ENCODE measurements at places on chromosomes 7 and 10.
A peak's percentile ranks its signal among the peaks of the same experiment; 100 is the strongest.

DNA sequence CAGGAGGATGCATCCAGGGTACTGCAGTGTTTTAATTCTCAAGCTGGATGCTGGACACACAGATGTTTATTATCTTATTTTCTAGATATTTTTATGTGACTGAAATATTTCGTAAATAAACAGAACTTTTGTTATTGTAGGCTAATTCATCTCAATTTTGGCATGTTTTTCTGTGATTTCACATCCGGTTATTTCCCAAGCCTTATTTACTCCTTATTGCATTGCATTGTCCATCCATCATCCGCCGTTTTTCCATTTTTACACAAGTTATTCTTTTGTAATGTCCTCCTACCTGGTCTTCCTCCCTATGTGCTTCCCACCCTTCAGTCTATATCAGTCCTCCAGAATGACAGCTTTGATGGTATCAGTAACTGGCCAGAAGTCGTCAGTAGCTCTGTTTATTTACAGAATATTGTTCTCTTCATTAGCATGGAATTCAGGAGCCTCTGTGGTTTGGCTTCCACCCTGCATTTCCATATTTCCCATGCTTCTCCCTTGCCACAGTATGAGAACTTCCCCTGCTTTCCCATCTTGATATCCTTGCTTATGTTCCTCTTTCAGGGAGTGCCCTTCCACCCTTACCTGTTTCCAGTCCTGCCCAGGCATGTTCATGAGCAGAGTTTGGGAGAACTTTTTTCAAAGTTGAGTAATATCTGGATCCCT is 16.1 kb downstream of the GNAI1 start:
- DNase-seq: no peak

- no peak for DNase-seq
These were observed 76.8 kb downstream of the MKI67 start for GRCh38 chr10:128049226-128050120.

- peak; percentile 9 for DNase-seq
These were observed 8.0 kb downstream of the RSU1 start for GRCh38 chr10:16809074-16809718.

DNA sequence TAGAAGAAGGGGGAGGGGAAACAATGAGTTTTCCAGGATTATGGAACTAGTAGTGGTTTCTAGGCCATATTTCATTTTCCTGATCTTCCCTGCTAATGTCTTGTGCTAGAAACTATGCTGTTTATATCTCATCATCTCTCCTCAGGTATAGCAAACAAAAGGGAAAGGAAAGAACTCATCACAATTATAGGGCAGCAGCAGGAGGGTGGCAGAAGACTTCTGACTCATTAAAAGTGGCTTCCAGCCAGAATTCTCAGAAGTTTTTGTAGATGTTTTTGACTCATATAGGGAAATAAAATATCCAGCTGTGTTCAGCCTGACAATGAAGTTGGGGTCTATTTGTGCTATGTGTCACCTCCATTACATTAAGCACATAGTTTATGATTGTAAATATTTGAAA is 6.5 kb downstream of the AHR start:
- no peak for DNase-seq

GRCh38 chr7:155591055-155591775 is 44.9 kb upstream of the CNPY1 start:
- no peak for DNase-seq

DNA sequence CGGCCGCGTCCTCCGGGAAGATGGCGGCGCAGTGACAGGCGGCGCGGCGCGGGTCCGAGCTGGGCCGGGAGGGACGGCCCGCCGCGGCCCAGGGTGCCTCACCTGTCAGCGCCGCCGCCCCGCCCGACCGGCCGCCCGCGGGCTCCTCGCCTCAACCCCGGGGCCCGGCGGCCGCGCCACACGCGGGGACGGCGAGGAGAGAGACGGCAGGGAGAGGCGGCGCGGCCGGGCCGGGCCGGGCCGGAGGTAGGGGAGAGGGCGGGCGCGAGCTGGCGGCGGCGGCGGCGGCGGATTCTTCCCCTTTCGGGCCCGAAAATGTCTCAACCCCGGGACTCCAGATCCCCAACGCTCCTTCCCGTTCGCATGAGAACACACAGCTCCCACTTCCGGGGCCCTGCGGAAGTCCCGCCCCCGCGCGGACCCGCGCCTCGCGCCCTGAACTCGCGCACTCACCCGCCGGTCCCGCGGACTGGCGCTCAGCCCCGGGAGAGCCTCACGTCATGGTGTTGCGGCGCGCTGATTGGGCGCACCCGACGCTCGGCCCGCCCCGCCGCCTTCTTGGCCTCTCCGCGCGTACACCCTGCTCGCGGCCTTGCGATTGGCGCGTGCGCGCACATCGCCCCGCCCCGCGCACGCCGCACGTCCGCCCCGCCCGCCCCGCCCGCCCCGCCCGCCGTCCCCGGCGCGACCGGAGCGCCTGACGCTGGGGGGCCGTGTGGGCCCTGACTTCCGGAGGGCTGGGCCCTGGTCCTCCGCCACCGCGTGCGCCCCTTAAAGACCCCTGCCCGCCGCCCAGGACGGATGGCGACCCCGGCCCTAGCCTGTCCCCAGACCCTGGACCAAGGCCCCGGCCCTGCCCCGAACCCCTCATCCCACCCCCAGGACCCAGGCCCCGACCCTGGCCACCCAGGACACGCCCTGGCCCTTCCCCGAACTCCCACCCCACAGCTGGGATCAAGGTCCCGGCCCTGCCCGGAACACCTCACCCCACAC is at the start of gene LARP4B:
LARP4B (minus strand) TSS at position 380 of the 993 bp plus-strand sequence. CDS start 45,984 bp downstream, outside the sequence.
- DNase-seq: peak; percentile 75

- DNase-seq: no peak
These were observed 459 bp upstream of the FEZF1 start for GRCh38 chr7:122304996-122305421.

GRCh38 chr10:25696013-25696708 is 237.9 kb upstream of the MYO3A start:
- DNase-seq: no peak

DNA sequence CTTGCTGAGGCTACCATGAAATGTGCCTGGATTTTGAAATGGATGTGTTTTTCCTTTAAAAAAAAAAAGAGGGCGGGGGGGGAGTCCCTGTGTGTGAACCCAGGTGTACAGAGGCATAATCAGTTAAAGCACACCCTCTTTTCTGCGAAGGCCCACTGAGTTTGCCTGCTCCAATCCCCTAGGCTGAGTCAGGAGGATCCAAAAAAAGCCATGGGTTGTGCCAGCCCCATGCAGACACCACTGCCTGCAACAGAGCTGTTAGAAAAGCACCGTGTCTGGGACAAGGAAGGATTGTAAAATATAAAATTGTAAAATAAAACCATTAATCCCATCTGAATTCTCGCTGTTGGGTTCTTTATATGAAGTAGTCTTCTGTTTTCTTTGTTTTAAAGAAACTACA is 217.9 kb downstream of the ADAM12 start:
- DNase-seq: no peak

DNA sequence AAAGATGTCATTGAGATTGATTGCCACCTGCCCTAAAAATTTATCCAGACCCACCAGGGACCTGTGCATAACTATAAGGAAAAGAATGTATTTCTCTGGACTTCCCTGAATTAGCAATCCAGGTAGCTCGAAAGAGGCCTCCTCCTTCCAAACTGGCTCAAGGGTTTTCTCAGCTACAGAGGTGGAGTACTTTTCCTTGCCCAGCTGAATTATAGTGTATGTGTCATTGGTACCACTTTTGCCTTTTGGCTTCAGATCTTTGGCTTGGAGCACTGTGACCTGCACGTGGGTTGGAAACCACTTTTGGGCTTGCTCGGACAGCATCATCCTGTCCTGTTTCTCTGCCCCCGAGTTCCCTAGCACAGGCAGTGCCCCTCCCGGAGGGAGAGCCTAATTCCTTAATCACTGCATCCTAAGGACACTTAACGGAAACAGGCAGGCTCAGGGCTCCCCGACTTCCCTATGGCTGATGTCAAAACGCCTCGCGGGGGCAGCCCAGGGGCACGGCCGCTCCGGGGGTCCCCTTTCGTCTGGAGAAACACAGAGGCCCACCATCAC is 825 bp downstream of the RAB11FIP2 start:
- peak; percentile 10 for DNase-seq

DNA sequence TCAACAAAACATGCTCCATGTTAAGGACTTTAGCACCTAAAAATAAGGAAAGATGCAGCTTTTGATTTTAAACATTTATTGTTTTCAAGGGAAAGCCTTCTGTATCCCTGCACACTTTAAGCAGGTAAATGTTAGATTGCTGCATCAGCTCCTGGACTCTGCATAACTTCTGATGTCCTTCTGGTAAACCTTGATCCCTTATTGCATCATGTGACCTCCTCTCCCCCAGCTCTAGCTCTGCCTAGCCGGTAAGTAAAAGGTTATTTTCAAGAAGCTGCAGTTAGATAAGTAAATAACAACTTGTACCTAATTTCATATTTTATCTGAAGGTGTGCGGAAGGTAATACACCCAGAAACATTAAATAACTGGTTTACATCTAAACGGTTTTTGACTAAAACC is 37.5 kb downstream of the PDK4 start:
- DNase-seq: no peak

- no peak for DNase-seq
These were observed 106.8 kb upstream of the FGL2 start for GRCh38 chr7:77306231-77307067.

GRCh38 chr7:44244282-44244681 is 43.5 kb downstream of the YKT6 start:
- DNase-seq: no peak

DNA sequence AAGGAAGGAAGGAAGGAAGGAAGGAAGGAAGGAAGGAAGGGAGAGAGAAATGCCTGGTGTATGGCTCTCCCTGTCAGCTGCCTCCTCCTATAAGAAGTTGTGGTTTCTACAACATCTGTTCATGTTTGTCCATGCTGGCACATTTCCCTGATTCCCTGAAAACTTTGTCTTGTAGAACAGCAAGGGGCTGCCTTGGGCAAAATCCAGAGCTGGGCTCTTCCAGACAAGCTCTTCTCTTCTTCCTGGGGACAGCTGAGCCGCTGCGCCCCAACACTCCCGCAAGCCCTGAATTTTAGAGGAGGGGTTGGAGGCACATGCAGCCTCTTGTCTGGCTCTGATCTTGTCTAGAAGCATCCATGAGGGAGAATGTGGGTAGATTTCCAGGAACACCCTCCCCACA is 282.0 kb upstream of the ADARB2 start:
- DNase-seq: no peak

GRCh38 chr10:79166312-79166721 is 97.6 kb downstream of the ZMIZ1 start:
- DNase-seq: no peak

DNA sequence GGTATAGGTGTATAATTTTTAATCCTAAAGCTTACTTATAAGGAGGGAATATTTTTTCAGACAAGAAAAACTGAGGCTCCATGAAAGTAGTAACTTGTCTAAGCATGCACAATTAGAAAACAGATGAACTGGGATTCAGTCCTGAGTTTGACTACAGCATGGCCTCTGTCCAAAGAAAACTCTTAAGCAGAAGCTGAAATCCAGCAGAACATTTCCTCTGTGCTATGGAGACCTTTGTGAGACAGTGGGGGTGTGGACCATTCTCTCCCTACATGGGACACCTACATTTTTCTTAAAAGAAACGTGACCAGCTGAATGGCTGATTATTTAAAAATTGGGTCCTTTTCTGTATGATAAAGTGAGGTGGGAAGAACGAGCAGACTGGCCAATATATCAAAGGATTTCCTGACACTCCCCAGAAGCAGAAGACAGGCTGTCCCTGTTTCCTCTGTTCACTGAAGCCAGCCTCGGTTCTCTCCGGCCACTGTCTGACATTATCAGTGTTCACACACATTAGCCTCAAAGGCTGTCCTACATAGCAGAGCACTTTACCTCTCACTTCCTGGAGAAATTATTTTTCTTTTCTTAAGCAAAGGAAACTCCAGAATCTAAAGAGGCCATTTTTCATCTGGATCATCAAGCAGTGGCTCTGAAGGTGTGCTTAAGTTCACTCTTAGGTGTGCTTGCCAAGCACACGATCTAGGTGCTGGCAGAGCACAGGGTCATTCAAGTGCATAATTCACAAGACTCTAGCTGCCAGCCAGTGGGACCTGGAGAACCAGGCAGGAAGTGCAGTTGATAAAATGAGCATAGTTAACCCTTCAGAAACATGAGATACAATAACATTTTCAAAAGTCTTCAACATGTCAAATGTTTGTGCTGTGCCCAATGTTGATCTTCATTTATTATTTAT is 40.4 kb upstream of the KIAA1217 start:
- DNase-seq: no peak

- no peak for DNase-seq
These were observed 24.0 kb upstream of the ABLIM1 start for GRCh38 chr10:114682121-114682520.

DNA sequence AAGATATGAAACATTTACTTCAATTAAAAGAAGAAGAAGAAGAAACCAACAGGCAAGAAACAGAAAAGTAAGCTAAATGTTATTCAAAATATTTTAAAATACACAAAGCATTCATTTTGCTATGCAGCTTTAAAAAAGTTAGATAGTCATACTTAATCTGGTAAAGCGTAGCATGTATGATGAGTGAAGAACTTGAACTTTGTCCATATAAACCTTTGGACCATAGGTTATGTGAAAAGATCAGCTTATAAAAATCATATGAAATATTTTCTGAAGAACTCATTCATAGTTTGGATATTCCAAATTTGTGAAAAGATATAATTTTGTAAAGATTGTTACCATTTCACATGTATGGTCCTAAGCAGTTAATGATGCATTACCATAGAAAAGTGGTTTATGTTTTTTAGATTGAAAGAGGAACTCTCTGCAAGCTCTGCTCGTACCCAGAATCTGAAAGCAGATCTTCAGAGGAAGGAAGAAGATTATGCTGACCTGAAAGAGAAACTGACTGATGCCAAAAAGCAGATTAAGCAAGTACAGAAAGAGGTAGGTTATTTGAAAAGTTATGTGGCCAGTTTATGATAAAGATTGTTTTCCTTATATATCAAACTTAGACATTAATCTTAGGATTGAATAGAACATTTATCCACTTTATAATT is 37.3 kb downstream of the KIF20B start:
- DNase-seq: no peak

GRCh38 chr10:100119726-100120125 is 38.1 kb upstream of the CPN1 start:
- no peak for DNase-seq

- DNase-seq: no peak
These were observed 249.1 kb downstream of the DNAJB9 start for GRCh38 chr7:108818742-108819141.

DNA sequence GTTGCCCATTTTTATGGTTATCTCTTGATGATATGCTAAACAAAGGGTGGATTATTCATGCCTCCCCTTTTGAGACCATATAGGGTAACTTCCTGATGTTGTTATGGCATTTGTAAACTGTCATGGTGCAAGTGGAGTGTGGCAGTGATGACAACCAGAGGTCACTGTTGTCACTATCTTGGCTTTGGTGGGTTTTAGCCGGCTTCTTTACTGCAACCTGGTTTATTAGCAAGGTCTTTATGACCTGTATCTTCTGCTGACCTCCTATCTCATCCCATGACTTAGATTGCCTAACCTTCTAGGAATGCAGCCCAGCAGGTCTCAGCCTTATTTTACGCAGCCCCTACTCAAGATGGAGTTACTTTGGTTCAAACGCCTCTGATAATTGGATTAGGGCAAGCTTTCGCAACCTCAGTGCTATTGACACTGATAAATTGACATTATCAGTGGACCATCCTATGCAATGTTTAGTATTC is 36.9 kb downstream of the BAG3 start:
- DNase-seq: no peak

Data from NCI-H748 treated with DMSO at 0.1 percent for 48 hours (cell line).